Right hindlimb (tissue), 1 donor: ENCODE measurements at places on chromosomes 4 and X.

DNA sequence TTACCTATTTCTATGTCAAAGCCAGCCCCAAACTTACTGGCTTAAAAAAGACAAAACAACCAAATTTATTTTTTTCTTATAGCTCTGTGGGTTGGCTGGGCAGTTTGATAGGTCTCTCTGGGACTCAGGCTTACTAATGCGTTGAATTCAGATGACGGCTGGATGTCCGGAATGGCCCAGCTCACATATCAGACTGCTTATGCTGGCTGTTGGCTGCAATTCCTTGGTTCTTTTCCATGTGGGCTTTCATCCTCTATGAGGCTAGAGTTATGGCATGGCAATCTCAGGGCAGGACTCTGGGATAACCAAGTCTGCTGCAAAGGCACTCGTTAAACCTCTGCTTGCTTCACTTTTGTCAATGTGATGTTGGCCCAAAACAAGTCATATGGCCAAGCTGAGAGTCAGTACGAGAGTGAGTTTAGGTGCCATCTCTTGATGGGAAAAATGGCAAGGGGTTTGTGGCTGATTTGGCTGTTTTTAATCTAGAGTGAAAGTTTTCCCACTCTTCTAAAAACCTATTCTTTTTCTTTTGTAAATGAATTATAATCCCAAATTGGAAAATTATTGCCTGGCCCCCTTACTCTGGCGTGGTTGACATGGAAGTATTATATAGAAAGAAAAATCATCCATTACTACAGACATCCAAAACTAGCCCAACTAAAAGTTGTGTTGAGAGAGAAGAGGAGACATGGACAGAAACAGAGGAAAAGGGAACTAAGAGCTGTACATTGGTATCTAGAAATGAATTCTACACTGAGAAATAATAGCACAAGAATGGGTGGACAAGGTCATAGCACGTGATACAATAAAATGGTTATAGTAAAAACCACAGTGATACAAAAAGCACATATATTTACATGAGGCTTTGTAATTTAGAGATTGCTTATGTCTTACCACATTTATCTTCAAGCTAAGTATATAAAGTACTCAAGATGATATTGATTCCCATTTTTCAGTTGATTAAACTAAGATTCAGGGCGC lies 6.6 kb downstream of the PRIMPOL start:
- DNase-seq = peak; percentile 58

DNA sequence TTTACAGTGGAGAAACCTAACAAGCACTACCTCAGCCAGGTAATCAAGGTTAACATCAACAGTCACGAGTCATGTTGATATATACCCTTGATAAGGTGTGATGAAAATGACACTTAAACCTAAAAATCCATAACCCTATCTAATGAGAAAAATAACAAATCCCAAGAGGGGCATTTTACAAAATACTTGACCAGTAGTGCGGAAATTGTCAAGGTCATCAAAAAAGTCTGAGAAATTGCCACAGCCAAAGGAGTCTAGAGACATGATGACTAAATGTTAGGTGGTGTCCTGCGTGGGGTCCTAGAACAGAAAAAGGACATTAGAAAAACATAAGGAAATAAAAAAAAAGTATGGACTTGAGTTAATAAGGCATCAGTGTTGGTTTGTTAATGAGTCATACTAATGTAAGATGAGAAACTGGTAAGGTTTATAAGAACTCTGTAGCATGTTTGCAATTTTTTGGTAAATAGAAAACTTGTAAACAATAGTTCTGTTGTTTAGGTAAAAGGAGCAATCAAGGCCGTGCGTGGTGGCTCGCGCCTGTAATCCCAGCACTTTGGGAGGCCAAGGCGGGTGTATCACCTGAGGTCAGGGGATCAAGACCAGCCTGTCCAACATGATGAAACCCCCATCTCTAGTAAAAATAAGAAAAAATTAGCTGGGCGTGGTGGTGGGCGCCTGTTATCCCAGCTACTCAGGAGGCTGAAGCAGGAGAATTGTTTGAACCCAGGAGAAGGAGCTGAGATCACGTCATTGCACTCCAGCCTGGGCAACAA lies 2.9 kb downstream of the RPL36A start:
- DNase-seq = no peak

DNA sequence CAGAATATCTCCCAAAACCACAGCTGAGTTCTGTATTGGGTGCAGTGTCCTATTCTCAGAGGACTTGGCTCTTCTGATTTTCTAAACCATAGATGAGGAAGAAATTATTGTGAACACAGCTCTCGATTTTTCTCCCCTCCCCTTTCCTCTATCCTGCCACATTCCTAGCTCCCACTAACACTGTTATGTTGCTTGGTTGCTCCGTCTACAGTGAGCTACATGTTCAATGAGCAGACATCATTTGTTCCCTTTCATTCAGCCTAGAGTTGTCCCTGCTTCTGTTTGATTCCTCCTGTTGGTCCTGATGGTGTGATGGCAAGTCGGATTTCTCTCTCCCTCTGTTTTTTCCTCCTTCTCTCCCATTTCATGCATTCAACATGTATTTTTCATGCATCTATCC lies 65.9 kb downstream of the DIPK2B start:
- DNase-seq = no peak

- DNase-seq = no peak
These were observed 15.5 kb downstream of the UNC5C start for GRCh38 chr4:95533254-95533653.

DNA sequence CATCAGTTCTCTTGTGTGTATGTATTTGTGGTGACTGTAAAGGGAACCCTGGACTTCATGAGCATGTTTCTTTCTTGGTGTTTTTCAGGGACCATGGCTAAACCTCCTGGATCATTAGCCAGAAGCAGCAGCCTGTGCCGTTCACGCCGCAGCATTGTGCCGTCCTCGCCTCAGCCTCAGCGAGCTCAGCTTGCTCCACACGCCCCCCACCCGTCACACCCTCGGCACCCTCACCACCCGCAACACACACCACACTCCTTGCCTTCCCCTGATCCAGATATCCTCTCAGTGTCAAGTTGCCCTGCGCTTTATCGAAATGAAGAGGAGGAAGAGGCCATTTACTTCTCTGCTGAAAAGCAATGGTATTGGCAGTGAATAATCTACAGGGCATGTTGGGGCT lies 157.0 kb downstream of the STIM2 start:
- DNase-seq = no peak

GRCh38 chr4:65437102-65437501 lies 233.2 kb downstream of the EPHA5 start:
- DNase-seq = no peak

- DNase-seq = no peak
These were observed 255.5 kb downstream of the CHIC1 start for GRCh38 chrX:73818200-73819116.

DNA sequence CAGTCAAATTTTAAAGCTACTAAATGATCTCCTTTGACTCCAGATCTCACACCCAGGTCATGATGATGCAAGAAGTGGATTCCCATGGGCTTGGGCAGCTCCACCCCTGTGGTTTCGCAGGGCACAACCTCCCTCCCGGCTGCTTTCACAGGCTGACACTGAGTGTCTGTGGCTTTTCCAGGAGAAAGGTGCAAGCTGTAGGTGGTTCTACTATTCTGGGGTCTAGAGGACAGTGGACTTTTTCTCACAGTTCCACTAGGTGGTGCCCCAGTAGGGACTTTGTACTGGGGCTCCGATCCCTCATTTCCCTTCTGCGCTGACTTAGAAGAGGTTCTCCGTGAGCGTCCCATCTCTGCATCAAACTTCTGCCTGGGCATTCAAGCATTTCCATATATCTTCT lies 845.2 kb downstream of the PCDH18 start:
- DNase-seq = no peak

- DNase-seq = no peak
These were observed 247.3 kb downstream of the PARM1 start for GRCh38 chr4:75180217-75180616.

DNA sequence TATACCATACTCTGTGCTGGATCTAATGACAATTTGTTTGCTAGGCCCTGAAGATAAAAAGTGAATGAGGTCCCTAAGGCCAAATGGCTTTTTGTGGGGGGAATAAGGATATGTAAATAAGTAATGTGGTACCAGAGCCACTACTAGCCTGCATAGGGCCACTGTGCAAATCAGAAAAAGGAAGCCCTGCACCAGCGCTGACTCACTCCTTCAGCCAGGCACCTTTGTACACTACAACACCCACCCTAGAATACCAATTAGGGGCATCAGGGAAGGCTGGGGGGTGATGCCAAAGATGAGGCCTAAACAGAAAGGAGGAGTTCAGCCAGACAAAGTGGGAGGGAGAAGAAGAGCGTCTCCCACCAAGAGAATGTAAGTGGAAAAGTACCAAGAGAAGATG lies 122.2 kb downstream of the CAMK2D start:
- DNase-seq = no peak

DNA sequence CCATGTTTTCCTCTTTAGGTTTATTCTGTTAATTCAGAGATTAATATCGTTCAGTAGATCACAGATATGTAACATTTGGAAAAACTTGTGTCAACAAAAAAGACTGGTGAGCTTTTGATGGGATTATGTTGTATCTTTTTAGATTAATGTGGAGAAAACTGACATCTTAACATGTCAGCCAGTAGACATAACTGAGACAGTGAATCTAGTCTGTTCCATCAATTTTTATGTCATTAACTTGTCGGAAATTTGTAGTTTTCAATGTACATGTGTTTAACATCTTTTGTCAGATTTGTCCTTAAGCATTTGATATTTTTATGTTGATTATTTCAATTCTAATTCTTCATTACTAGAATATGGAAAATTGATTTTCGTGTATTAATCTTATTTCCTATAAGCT lies 42.0 kb downstream of the APELA start:
- no peak for DNase-seq

DNA sequence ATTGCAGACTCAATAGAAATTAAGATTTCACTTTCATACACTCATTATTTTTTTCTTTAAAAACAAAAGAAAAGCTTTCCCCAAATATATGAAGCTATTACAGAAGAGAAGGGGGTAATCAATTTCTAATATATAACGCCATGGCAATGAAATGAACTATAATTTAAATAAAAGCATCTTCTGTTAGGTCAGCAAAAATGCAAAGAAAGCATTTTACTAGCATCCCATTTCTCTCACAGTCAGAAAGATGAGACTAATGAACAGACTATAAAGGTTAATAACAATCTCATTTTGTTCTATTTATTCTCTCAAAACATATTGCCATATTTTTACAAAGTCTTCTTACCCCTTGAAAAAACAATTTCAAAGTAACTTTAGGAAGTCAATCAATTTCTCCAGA lies 89.0 kb downstream of the TRIML1 start:
- DNase-seq = no peak

DNA sequence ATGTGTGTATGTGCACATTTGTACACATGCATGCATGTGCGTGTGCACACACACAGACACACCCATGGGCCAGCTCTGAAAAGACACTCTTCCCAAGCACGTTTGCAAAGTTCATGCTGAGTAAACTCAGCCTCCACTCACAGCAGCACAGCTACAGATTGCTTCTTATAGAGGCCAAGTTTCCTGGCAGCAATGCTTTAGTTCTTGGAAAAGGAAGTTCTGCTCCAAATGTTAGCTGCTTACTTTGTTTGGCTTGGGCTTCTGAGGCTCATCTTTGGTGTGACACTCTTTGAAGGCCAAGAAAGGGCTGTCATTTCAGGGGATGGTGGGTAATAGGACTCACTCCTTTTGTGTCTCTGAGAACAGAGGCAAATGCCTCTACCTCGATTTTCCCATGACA lies 6.6 kb downstream of the PLP1 start:
- DNase-seq = peak; percentile 44

- no peak for DNase-seq
These were observed 627.4 kb upstream of the NDST4 start for GRCh38 chr4:115740806-115741205.

- DNase-seq = no peak
These were observed 9.1 kb downstream of the NSG1 start for GRCh38 chr4:4395849-4396627.

- no peak for DNase-seq
These were observed 45.8 kb upstream of the MSANTD1 start for GRCh38 chr4:3202836-3203820.

GRCh38 chr4:120977435-120977997 lies 55.0 kb upstream of the PRDM5 start:
- no peak for DNase-seq

DNA sequence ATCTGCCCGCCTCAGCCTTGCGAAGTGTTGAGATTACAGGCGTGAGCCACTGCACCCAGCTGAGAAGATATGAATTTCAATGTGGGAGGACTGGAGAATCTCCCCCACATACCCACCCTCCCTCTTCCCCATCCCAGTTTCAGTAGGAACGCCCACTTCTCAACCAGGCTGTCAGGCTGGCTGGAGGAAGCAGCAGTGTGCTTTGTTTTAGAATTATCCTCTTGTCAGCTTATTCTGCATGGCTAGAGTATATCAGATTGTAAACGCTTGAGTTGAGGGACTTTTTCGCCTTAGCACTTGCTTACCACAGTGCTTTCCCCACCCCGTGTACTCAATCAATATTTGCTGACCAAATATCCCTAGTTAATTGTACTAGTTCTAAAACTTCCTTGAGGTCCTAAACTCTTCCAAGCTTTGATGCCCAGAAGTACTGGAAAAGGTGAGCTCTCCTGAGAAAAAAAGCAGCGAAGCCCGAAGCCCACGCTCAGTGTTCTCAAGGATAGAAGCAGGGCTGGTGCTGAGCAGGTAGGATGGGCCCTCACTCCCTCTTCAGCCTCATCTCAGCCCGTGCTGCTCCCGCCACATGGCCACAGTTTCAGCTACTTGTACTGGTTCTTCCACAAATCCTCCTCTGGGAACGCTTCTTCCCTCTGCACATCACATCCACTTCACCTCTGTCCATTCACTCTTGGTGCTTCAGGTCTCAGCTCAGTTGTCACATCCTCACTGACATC lies 7.3 kb upstream of the ARHGAP10 start:
- DNase-seq = no peak

DNA sequence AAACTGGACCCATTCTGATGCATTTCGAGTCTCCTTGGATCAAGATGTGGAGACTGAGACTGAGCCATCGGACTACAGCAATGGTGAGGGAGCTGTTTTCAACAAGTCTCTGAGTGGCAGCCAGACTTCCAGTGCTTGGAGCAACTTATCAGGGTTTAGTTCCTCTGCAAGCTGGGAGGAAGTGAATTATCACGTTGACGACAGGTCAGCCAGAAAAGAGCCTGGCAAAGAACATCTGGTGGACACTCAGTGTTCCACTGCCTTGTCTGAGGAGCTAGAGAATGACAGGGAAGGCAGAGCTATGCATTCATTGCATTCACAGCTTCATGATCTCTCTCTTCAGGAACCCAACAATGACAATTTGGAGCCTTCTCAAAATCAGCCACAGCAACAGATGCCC lies 84.8 kb downstream of the NEUROG2 start:
- no peak for DNase-seq
